ENCODE measurements at places on chromosomes 11 and 22.

- no peak for DNase-seq
These were observed 30.8 kb upstream of the SORL1 start for GRCh38 chr11:121421149-121421901.

DNA sequence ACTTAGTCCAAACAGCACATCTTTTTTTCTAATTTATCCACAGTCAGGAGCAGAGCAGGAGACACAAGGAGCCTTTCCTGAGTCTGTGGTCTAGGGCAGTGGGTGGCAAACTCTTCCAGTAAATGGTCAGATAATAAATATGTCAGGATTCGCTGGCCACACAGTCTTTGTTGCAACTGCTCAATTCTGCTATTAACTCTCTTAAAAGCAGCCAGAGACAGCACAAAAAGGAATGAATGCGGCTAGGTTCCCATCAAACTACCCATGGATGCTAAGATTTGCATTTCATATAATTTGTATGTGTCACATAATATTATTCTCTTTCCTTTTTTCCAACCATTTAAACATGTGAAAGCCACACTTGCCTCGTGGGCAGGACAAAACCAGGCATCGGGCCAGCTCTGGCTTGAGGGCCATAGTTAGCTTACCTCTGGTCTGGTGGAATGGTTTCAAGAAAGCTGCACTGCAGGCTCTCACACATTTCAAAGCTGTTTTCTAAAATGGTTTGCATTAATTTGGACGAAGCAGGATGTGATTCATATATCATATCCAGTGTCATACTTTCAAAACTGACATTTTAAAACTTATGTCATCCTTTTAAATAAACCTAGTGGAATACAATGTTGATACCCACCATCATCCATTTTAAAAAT lies 64.7 kb upstream of the CD5 start:
- no peak for DNase-seq

- DNase-seq = no peak
These were observed 45.5 kb upstream of the OLFML1 start for GRCh38 chr11:7439746-7440320.

- no peak for DNase-seq
These were observed 149.1 kb downstream of the SHANK2 start for GRCh38 chr11:71103266-71103665.

DNA sequence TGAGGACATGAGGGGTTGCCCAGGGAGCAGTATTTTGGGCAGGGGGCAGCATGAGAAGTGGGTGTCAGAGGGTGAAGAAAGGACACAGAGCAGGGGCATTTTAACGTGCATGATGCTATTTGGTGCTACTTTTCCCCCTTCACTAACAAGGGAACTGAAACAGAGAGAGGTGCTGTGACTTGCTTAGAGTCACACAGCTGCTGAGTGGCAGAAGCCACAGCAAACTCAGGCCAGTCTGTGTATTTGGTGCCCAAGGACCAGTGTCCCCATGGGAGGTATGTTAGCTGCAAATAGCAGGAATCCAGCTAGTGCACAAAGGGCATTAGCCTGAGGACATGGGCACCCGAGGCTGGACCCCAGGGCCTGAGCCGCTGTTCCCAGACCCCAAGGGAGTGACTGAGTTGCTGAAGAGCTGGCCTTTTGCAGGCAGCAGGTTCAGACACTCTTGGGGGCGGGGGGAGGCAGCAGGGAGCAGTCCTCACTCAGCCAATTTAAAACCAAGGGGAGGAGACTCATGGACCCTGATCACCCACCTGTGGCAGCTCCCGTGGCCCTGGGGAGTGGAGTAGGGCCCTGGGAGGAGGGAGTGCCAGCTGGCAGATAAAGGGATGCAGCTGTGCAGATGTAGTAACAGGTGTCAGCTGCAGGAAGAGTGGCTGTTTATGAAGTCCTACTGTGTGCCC lies 14.6 kb downstream of the PARVG start:
- peak; percentile 35 for DNase-seq

DNA sequence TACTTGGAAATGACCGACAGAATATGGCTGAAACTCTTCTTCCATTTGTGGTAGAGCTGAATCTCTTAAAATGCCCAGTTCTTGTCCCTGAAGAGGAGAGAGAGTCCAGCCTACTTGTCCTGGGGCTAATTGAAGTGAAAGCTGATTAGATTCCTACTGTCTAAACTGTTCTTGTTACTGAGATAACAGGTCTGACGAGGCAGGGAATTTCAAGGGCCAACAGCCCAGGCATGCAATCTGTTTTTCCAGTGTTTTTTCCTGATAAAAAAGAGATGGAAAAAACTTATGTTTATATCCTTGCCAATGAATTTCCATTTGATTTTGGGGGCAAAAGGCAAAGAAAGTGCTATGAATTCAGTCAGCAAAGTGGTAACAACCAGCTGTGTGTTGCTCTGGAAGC lies 195.5 kb downstream of the ETS1 start:
- no peak for DNase-seq

- DNase-seq = no peak
These were observed 126.3 kb downstream of the COMMD9 start for GRCh38 chr11:36162883-36163434.

DNA sequence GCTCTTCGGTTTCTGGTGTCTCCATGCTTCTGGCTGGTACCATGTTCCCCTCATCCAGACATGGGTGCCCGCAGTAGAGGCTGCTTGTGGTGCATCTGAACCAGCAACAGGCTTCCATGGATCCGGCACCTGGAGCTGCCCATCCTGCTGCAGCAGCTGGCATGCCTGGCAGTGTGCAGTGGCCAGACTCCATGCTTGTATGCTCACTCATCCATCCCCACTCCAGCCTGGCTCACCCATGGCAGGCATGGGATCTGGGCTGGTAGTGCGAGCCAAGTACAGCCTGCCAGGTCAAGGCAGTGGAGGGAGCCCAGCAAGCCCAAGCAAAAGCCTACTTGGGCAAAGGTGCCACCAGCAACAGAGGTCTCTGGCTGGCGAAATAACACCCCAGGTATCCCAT lies 6.2 kb upstream of the OR5W2 start:
- DNase-seq = no peak

GRCh38 chr11:36948460-36949127 lies 350.6 kb upstream of the RAG2 start:
- no peak for DNase-seq

DNA sequence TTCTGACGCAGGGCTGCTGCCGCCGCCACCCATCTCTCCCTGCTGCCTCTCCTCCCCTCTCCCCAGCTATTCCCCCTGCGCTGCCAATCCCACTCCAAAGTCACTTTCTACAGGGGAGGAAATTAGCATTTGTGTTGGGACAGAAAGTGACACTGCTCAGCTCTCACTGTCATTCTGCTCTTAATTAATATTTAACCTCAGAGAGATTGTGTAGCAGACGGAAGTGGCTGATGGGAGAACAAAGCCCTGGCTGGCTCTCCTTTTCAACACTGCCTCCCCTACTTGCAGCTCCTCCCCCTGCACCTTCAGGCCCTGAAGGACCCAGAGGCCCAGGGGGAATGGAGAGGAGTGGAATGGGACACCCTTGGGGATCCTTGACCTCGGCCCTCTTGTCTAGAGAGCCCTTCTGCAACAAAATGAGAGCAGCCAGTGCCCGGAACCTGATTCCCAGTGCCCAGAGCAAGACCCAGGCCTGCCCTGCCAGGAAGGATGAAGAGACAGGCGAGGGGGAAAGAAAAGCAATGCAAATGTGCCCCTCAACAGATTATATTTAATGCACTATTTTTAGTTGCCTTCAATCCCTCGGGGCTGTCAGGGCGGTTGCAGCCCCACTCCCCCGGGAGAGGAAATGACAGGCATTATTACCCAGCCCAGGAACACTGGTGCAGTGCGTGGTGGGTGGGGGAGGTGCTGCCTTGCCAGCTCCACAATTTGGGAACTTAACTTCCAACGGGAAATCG lies 14.6 kb upstream of the NRGN start:
- DNase-seq = peak; percentile 69

- no peak for DNase-seq
These were observed 292.2 kb downstream of the ST3GAL4 start for GRCh38 chr11:126647735-126648134.

GRCh38 chr11:76329983-76330382 lies 50.9 kb downstream of the THAP12 start:
- DNase-seq = no peak

DNA sequence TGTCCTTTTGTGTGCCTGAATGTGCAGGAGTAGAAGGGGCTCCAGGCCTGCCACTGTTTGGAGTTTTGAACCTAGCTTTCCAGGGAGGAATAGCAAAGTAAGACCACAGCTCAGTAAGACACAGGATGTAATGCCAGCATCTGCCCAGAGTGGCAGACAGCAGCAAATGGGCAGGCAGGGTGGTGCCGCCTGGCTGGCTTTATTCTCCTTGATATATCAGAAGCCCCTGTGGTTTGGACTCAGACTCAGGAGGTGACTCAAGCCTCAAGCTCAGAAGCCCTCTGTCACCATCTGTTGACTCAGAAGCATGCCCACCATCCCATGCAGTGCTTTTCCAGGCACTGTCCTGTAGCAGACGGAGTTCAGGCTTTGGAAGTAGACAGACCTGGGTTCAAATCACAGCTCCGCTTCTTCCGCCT lies 72.7 kb upstream of the TTC12 start:
- no peak for DNase-seq

DNA sequence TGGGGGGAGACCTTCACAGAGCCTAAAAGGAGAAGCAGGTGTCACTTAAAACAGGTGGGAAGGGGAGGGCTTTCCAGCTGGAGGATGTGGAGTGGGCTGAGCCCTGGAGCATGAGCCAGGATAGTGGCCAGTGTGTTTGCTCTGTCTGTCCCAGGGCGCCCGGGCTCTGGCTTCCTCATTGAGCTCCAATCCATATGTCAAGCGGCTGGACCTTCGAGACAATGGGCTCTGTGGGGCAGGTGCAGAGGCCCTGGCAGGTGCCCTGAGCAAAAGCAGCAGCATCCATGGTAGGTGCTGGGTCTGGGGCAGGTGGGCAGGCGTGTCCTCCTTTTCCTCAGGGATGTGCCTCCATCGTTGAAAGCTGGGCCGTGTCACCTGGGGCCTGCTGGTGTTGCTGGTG lies 2.0 kb downstream of the LRRC74B start:
- no peak for DNase-seq

Measured in OCI-LY7 (cell line).